ENCODE measurements at places on chromosomes 13 and 19.

DNA sequence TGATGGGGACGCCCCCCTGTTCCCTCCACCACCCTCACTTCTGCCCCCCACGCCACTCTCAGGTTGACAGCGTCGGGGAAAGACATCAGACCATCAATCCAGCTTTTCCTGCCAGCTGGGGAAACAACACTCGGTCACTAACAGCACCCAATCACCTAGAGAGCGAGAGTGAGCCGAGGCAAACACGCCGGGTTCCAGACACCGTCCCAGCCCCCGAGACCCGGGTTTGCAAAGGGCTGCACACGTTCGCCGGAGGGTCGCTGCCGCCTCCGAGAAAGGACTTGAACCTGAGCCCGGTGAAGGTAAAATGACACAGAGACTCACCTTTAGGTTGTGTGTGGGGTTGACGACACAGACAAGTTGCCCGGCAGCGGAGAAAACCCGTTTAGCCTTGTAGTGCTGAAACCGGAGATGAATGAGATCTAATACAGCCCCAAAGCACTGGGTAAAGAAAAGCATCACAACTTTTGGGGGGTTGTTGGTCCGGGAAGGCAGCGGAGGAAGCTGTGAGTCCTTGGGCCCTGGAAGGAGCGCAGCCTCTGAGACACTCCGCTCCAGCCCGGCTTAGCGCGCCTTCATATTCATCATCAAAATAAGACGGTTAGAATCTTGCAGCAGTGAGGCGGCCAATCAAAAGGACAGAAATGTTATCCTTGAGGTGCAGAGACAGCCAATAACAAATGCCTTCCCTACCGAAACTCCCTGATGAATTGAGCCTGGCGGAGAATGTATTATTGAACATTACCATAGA is at the start of gene SIAH3:
SIAH3 (minus strand) TSS at position 583 of the 751 bp plus-strand sequence; CDS start at position 459, 124 bp downstream.
- peak; percentile 40 for DNase-seq

- DNase-seq: no peak
Observed at GRCh38 chr19:7602935-7603497, 7.4 kb downstream of the CAMSAP3 start.

DNA sequence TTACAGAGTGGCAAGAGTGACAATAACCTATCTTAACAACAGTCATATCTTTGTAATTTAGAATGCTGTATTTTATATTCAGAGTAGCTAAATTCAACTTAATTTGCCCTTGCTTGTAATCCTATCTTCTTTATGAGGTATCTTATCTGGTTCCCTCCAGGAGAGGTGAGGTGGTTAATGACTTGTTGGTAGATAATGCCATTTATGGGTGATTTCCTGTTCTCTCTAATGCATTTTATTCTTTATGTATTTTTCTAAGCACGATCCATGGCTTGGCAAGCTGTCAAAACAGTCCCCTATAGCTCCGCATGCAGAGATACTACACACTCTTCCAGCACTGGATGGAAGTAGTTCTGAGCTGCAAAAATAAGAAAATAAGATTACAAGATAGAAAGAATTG is 267.9 kb downstream of the LMO7 start:
- DNase-seq: peak; percentile 2

DNA sequence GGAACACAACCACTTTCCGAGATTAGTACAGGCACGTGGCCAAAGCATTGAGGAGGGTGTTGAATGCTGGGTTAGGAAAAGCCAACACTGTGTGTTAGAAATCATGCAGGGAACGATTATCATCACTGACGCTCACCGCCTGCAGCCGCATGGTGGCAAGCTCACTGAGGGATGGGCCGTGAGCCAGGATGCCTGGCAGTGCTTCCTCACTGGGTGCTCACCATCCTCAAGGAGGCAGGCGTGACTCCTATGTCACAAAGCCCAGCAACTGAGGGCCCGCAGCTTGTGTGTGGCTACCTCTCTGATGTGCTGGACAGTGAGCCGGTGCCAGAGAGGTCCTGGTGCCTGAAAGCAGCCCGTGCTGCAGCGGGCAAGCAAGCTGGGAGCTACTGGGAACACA is 30.4 kb upstream of the TIMM44 start:
- no peak for DNase-seq

DNA sequence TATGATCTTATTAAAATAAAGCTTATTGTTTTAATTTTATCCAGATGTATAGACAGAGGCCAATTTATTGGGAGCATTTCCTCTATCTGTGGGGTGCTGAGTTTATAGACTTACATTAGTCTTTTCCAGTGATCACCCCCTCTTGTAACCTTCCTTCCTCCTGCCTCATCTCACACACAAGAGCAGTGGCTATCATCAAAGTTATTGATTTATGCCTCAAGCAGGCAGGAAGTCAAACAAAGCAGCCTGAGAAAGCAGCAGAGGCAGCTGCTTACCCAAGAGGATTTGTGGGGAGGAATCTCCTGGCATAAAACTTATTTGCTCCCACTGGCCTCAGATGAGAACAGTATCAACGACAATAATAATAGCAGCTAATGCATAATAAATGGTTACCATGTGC is 26.3 kb upstream of the DCLK1 start:
- DNase-seq: no peak

DNA sequence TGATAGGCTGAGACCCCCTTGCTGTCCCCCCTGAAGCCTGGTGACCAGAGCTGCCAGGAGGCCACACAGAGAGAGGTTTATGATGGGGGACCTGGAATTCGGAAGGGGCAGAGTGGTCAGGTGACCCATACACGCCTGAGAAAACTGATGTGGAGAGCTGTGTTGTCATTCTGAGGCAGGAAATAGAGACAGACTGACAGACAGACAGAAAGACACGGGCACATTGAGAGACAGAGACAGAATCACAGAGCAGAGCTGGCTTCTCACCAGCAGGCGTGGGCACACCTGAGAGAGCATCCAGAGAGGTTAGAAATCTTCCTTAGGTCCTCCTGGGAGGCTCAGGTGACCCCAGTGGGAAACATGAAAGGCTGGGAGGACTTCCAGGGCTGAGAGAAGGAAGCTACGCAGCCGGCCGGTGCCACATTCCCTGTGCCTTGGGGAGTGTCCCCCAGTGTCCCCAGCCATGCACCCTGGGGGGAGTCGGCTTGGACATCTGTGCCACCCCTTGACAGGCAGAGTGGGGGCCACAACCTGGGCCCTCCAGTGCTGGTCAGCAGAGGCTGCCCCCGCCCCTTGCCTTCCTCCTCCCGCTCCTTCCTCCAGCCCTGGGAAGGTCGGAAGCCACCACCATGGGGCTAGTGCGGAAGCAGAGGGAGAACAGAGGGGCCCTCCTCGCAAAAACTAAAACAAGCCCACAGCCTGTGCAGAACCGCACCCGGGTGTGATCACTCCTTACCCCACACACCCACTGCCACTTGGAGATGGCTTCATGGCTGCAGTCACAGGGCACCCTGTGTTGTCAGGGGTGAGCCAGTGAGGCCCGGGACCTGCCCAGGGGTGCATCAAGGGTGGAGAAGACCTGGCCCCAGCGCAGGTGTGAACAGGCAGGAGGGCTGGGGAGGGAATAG is 2.2 kb downstream of the FFAR1 start:
- no peak for DNase-seq

DNA sequence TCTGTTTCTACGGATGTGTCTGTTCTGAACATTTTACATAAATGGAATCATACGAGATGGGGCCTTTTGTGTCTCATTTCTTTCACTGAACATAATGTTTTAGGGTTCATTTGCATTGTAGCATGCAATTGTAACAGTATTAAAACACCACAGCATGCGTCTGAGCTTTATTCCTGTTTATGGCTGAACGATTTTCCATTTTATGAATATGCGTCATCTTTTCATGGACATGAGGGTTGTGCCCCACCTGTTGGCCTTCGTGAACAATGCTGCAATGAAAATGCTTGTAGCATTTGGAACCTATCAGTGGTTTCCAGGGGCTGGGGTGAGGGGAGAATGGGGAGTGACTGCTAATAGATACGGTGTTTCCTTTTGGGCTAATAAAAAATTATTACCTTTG is 5.1 kb downstream of the OR10H1 start:
- DNase-seq: peak; percentile 55

DNA sequence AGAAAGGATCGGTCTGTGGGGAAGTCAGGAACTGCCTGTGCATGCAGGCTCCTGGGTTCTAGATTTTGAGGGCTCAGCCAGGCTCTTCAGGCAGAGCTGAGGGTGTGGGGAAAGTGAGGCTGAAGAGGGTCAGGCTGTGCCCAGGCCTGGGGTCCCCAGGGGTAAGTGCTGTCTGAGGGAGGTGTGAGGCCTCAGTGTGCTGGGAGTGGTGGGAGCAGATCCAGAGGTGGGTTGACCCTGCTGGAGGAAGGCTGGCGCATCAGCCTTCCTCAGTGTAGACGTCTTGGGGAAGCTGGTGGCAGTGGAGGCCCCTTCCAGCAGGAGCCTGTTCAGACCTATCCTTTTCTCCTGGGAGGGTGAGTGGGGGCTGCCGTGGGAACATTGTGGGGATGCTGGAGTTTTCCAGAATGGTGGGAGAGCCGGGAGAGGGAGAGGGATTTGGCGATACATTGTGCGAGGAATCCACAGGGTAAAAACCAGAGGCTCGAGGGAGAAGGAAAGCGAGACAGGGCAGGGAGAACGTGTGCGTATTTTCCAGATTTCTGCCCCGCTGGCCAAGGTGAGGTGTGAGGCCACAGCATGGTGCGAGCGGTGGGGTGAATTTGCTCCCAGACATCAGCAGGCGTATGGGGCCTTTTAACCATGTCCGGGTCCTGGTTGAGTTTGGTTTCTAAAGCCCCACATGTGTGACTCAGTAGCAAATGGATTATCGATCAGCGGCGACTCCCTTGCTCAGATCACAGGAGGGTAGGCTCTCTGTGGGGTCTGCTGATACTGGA is 237.7 kb downstream of the TEX29 start:
- DNase-seq: no peak

DNA sequence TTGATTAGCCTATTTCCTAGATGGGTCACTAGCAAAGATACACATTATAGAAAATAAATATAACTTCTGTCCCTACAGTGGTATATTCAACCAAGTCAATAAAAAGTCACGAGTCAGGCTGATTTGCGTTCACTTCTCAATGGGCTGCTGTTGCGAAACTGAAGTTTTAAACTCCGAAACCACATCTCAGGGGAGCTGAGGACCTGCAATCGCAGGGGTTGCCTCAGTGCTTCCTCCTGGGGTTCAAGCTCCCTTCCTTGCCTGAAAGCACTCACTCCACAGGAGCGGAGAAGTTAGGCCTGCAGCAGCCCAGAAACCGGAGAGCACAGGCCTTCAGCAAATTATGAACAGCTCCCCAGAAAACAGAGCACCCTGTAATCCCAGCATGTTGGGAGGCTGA is 39.6 kb downstream of the RAB20 start:
- DNase-seq: no peak
